ENCODE measurements at places on chromosomes 5 and 9.

DNA sequence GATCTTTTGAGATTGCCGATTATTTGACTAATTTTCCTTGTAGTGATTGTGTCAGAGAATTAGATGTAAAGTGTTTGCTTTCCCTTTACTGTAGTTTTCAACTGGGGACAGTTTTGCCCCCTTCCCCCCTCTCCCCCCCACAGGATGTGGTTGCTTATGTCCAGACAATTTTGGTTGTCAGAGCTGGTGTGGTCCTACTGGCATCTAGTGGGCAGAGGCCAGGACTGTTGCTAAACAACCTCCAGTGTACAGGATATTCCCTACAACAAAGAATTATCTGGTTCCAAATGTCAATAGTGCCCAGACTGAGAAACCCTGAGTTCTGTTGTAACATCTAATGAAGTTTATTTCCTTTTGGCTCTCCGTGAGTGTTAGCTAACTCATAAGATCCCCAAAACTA, 20.0 kb downstream of the TMEFF1 start:
- no peak for DNase-seq
- no peaks in the 10 kb centered on the region for H3K36me3 ChIP-seq
- H3K27me3 ChIP-seq = no peaks in the 10 kb centered on the region
- H3K4me1 ChIP-seq = no peaks in the 10 kb centered on the region

DNA sequence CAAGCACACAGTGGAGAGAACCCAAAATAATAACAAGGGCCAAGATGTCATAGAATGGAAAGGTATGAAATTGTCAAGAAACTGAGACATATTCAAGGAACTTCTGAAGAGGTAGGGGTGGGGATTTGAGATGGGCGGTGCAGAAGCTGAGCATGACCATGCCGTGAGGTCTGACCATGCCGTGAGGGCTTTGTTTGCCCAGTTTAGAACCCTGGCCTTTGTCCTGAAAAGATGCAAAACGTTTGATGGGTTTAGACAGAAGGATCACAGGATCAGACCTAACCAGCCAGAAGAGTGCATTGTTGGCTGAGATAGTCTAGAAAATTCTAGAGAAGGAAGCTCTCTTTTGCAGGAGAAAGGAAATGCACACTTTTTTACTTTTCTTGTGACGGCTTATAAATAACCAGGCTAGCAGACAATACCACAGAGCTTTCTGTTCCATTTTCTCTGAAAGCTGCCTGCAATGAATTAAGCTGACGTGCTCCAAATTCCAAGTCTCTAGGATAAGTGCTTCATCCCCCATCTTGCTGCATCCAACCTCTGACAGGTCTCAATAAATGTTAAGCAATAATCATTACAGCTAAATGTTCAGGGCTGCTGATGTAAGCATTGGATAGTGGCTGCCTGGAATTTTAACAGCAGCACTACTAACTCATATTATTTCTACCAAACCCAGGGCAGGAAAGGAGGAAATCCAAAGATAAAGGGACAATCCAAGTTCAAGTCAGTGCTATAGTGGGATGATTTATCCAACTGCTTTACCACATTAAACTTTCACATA, 110.9 kb upstream of the IL6ST start:
- DNase-seq = no peak
- H3K27ac ChIP-seq = no peak overlapping the region
- H3K27me3 ChIP-seq = no peaks in the 10 kb centered on the region
- no peaks in the 10 kb centered on the region for H3K36me3 ChIP-seq
- no peaks in the 10 kb centered on the region for H3K4me1 ChIP-seq

DNA sequence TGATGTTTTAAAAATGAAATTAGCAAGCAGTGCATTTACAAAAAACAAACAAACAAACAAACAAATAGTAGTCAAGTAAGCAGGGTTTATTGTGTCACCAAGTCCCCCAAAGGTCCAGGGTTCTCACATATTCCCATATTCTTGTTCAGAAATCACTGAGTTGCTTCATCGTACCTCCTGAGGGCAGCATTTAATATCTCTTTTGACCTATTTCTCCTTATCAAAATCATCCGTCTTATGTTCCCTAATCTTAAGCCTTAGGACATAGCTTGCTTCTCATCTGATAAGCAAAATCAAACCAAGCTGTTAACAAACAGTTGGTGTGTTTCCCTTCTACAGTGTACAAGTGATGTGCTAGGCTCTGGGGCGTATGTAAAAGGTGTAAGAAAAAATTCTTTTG, 109.5 kb upstream of the MAN2A1 start:
- H3K27ac ChIP-seq = no peak overlapping the region
- H3K4me3 ChIP-seq = no peak overlapping the region
- no peak for DNase-seq
- no peaks in the 10 kb centered on the region for H3K36me3 ChIP-seq
- no peaks in the 10 kb centered on the region for H3K4me1 ChIP-seq

DNA sequence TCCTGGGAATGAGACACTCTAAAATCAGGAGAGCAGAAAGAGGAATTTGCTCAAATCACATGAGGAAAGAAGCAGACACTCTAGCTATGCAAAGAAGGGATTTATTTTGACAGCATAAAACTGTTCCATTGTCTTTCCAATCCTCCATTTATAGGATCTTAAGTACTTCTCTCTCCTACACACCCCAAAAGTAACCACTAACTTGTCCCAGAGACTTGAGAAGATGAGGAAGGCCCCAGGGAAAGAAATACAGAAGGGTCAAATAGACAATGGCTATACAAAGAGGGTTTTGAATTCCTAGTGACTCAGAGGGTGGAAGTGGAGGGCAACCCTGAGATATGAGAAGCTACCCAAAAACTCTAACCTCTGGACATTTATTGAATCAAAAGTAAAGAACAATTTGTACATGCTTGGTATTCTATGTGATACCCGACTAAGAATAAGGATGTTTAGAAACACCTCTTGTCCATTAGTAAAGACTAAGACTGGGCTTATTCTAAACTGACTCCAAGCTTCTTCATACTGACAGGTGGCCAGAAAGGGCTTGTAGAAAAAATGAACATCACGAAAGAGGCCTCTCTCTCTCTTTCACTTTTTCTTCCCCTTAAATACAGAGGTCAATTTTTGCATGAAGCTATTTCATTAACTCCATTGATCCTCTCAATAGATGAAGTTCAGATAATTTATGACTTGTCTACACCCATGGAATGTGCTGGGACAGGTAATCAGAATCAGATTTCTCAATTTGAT, 20.6 kb downstream of the DMAC1 start:
- H3K27ac ChIP-seq = no peak overlapping the region
- no peaks in the 10 kb centered on the region for H3K4me1 ChIP-seq
- no peak overlapping the region for H3K4me3 ChIP-seq
- DNase-seq = no peak
- H3K27me3 ChIP-seq = no peaks in the 10 kb centered on the region
- H3K36me3 ChIP-seq = no peaks in the 10 kb centered on the region

- H3K4me3 ChIP-seq = no peak overlapping the region
- no peak for DNase-seq
- H3K27me3 ChIP-seq = no peaks in the 10 kb centered on the region
- H3K36me3 ChIP-seq = no peaks in the 10 kb centered on the region
- no peak overlapping the region for H3K27ac ChIP-seq
Observed at GRCh38 chr5:54007827-54008777, 302.3 kb downstream of the ARL15 start.

DNA sequence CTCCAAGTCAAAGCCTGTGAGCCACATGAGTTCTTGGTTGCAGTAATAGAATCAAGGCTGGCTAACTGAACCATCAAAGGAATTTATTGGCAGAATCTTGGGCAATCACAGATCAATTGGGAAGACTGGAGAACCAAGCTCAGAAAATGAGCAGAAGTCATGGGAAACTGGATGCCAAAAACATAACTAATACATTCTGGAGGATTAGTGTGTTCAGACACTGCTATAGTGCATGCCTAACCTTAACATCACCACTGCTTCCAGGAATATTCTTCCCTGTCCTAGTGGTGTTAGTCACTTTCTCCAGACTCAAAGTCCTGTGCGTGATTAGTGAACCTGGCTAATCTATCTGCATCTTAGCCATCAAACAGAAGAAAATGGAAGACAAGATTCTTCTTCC, 843.7 kb downstream of the EFNA5 start:
- no peaks in the 10 kb centered on the region for H3K4me1 ChIP-seq
- no peaks in the 10 kb centered on the region for H3K27me3 ChIP-seq
- DNase-seq = no peak
- no peak overlapping the region for H3K27ac ChIP-seq
- no peaks in the 10 kb centered on the region for H3K36me3 ChIP-seq
- H3K4me3 ChIP-seq = no peak overlapping the region

- H3K27me3 ChIP-seq = no peaks in the 10 kb centered on the region
- no peak for DNase-seq
- no peaks in the 10 kb centered on the region for H3K36me3 ChIP-seq
- H3K4me3 ChIP-seq = no peak overlapping the region
- H3K4me1 ChIP-seq = no peaks in the 10 kb centered on the region
Observed at GRCh38 chr5:73999297-73999696, 373.3 kb downstream of the ARHGEF28 start.

DNA sequence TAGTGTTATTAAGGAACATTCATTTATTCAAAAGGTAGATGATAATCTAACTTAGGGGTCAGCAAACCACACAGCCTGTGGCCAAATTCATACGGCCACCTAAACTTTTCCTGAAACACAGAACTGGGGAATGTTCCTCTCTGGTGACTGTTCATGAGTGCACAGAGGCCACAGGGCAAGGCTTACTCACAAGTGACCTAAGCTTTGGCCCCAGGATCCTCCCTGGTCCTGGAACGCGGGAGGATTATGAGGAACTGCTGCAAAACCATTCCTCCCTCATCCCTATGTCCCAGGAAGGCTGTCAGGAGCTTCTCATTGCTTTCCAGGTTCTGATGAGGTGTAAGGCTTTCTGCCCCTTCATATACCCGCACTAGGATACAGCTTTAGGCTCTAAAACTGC, 397.6 kb downstream of the SEMA5A start:
- H3K4me3 ChIP-seq = no peak overlapping the region
- H3K27me3 ChIP-seq = no peaks in the 10 kb centered on the region
- H3K4me1 ChIP-seq = no peaks in the 10 kb centered on the region
- no peaks in the 10 kb centered on the region for H3K36me3 ChIP-seq

GRCh38 chr5:150593593-150593992, 46.9 kb upstream of the SYNPO start:
- H3K4me1 ChIP-seq = peaks cover 75% of the 10 kb centered on the region
- H3K27me3 ChIP-seq = no peaks in the 10 kb centered on the region
- no peak for DNase-seq
- no peak overlapping the region for H3K4me3 ChIP-seq

- DNase-seq = no peak
- H3K27ac ChIP-seq = no peak overlapping the region
- no peak overlapping the region for H3K4me3 ChIP-seq
- H3K27me3 ChIP-seq = no peaks in the 10 kb centered on the region
Observed at GRCh38 chr9:110129425-110129824, 78.5 kb downstream of the C9orf152 start.

- H3K27ac ChIP-seq = no peak overlapping the region
- no peaks in the 10 kb centered on the region for H3K36me3 ChIP-seq
- peaks cover 44% of the 10 kb centered on the region for H3K4me1 ChIP-seq
- no peak overlapping the region for H3K4me3 ChIP-seq
- no peaks in the 10 kb centered on the region for H3K27me3 ChIP-seq
Observed at GRCh38 chr5:132461569-132462070, 29.0 kb downstream of the IRF1 start.

DNA sequence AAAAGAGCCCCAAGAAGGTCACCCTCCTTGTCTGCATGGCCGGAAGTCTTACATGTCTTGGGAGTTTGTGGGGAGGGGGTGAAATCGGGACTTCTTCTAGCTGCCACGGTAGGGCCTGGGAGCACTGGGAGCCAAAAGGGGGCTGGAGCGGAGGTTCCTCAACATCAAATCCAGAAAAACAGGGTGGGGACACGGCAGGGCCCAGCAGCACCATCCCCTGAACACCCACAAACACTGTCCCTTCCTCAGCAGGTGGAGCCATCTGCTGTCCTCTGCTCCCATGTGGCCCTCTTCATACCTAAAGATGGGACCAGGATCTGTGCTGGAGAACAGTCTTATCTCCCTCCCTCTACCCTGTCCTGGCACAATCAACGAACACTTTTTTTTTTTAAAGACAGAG, 2.7 kb downstream of the TERT start:
- no peaks in the 10 kb centered on the region for H3K27me3 ChIP-seq
- no peaks in the 10 kb centered on the region for H3K36me3 ChIP-seq
- H3K4me1 ChIP-seq = peaks cover 9% of the 10 kb centered on the region
- H3K27ac ChIP-seq = no peak overlapping the region

GRCh38 chr9:82295181-82295580, 306.6 kb downstream of the SPATA31D1 start:
- H3K4me3 ChIP-seq = no peak overlapping the region
- no peak for DNase-seq
- H3K27me3 ChIP-seq = no peaks in the 10 kb centered on the region
- H3K36me3 ChIP-seq = no peaks in the 10 kb centered on the region
- H3K27ac ChIP-seq = no peak overlapping the region
- H3K4me1 ChIP-seq = no peaks in the 10 kb centered on the region

DNA sequence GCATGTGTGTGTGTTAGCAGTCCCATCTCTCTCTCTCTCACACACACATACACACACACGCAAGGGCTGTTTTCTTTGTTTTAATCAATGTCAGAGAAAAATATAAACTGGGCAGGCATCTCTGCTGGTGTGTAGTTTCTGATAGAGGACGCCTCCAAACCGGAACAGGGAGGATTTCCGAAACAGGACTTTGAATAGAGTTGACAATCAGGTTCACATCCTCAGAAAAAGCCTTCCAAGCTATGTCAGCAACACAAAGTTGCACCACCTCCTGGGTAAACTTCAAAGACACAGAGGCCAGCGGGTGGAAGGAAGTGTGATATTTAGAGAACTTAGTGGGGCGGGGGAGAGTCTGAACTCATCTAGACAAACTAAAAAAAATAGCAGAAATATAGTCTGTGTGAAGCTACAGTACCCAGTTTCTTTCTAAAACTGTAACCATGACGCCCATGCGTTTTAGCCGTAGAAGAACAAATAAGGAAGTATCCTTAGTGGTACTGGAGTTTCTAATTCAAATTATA, 1.2 kb downstream of the ST8SIA4 start:
- DNase-seq = peak; percentile 9
- peaks cover 24% of the 10 kb centered on the region for H3K27me3 ChIP-seq

- no peaks in the 10 kb centered on the region for H3K27me3 ChIP-seq
- H3K36me3 ChIP-seq = no peaks in the 10 kb centered on the region
- no peak for DNase-seq
- H3K4me3 ChIP-seq = no peak overlapping the region
- H3K4me1 ChIP-seq = no peaks in the 10 kb centered on the region
Observed at GRCh38 chr5:13708432-13708831, 236.1 kb downstream of the DNAH5 start.

DNA sequence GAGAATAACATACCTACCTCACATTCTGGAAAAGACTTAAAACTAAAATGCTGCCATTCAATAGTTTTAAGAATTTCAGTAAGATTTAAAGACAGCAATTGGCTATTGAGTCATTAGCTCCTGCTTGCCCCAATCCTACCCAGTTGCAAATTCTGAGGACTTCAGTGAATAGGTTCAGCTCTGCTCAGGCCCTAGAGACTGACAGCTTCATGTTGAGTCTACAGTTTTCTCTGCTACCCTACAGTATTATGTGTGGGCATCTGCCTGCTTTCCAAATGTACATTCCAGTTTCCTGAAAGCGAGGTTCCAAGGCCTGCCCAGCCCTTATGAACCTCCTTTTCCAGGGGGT, 61.5 kb downstream of the ARSB start:
- DNase-seq = no peak
- no peaks in the 10 kb centered on the region for H3K27me3 ChIP-seq
- no peak overlapping the region for H3K4me3 ChIP-seq
- no peaks in the 10 kb centered on the region for H3K36me3 ChIP-seq
- no peaks in the 10 kb centered on the region for H3K4me1 ChIP-seq
- H3K27ac ChIP-seq = no peak overlapping the region
